ENCODE measurements at places on chromosomes 6 and 20.

DNA sequence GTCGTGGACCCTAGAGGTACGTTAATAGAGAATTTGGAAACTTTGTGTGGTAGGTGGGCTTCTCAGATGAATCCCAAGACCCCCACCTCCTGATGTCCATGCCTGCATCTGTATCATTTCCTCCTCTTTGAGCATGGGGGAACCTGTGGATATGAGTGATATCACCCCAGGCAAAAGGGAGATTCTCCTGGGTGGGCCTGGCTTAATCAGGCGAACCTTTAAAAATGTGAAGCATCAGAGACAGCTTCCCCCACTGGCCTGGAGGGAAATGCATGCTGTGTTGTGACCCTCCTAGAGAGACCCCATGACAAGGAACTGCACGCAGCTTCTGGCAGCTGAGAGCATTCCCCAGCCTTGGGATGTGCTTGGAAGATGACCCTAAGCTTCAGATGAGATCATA is 180.9 kb downstream of the MBOAT1 start:
- no peak overlapping the region for H3K27ac ChIP-seq
- no peak for DNase-seq
- H3K4me1 ChIP-seq: no peaks in the 10 kb centered on the region
- no peaks in the 10 kb centered on the region for H3K27me3 ChIP-seq

GRCh38 chr20:39210341-39211036 is 248.3 kb downstream of the DHX35 start:
- H3K27me3 ChIP-seq: no peaks in the 10 kb centered on the region
- H3K4me1 ChIP-seq: peaks cover 8% of the 10 kb centered on the region
- H3K27ac ChIP-seq: no peak overlapping the region
- no peaks in the 10 kb centered on the region for H3K36me3 ChIP-seq
- no peak overlapping the region for H3K4me3 ChIP-seq

DNA sequence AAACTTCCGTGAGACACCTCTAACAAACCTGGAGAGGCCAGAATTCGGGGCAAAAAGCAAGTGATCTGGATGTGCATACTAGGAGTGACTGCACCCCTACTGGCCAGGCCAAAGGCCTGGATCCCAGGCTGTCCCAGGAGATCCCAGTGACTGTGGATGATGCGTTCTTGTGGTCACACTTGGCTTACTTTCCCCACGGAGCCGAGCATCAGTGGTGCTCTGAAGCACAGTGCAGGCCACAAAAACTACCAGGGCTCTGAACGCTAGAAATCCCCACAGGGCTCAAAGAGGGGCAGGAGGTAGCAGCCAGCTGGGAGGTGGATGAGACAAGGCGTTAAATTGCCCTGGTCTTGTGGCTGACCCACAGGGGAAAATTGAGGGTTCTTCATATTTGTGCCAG is 7.1 kb downstream of the TRIM26 start:
- no peak overlapping the region for H3K4me3 ChIP-seq
- H3K4me1 ChIP-seq: peaks cover 2% of the 10 kb centered on the region
- no peak for DNase-seq
- H3K27me3 ChIP-seq: no peaks in the 10 kb centered on the region

DNA sequence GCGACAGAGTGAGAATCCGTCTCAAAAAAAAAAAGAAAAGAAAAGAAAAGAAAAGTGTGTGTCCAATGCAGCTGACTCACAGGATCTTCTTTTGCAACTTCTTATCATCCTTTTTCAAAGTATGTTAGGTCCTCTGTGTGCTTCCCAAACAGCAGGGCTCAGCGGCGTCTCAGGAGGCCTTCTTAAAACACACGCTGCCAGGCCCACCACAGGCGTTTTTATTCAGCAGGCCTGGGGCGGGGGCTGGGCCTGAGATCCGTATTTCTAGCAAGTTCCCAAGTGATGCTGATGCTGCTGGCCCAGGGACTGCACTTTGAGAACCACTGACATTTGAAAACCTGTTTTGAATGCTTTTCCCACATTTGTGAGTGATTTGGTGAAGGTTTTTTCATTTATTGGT is 57.1 kb downstream of the PSMG4 start:
- DNase-seq: no peak
- H3K4me3 ChIP-seq: no peak overlapping the region
- H3K4me1 ChIP-seq: no peaks in the 10 kb centered on the region
- no peaks in the 10 kb centered on the region for H3K36me3 ChIP-seq
- H3K27ac ChIP-seq: no peak overlapping the region

- no peaks in the 10 kb centered on the region for H3K27me3 ChIP-seq
- H3K36me3 ChIP-seq: no peaks in the 10 kb centered on the region
- no peak overlapping the region for H3K4me3 ChIP-seq
- H3K27ac ChIP-seq: no peak overlapping the region
- DNase-seq: no peak
- H3K4me1 ChIP-seq: no peaks in the 10 kb centered on the region
Observed at GRCh38 chr20:4711511-4711910, 10.2 kb upstream of the PRND start.

DNA sequence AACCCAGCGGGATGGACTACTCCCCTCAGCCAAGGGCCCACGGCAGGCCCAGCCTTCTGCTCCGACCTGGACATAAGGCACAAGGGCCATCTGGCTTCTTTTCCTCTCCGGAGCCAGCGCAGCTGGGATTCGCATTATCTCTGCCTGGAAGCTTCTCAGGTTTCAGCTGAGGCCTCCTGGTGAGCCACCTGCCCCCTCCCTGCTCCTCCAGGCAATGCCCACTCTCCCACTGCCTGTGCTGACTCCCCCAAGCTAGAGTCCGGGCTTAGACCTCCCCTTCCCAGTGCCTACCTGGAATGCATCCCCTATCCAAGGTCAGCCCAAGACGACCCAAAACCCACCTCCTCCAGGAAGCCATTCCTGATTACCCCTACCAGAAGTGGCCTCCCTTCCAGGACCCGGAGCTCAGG is 60.7 kb downstream of the EZR start:
- no peaks in the 10 kb centered on the region for H3K4me1 ChIP-seq
- H3K4me3 ChIP-seq: no peak overlapping the region
- no peaks in the 10 kb centered on the region for H3K36me3 ChIP-seq
- H3K27me3 ChIP-seq: no peaks in the 10 kb centered on the region
- H3K27ac ChIP-seq: no peak overlapping the region
- no peak for DNase-seq
